ENCODE measurements at places on chromosomes 11 and 22.
A peak's percentile ranks its signal among the peaks of the same experiment; 100 is the strongest.

- DNase-seq = no peak
Observed at GRCh38 chr11:129395432-129395831, 19.8 kb downstream of the BARX2 start.

DNA sequence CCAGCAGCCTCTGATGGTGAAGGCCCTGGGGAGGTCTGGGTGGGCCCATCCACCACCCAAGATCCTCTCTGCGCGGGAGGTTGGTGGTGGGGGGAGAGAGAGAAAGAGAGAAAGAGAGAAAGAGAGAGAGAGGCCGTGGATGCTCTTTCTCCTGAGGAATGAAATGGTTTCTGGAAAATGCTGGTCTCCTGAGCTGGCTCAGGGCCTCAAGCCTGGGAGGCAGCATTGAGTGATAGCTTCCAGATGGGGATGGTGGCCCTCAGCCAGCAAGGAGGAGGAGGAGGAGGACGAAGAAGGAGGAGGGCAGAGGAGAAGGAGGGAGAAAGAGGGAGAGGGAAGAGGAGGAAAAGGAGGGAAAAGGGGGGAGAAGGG is 4.6 kb downstream of the TSPAN32 start:
- no peak for DNase-seq

- no peak for DNase-seq
Observed at GRCh38 chr11:78282821-78283220, 94.1 kb downstream of the USP35 start.

GRCh38 chr22:27097933-27098332 is 440.5 kb downstream of the MIAT start:
- no peak for DNase-seq

DNA sequence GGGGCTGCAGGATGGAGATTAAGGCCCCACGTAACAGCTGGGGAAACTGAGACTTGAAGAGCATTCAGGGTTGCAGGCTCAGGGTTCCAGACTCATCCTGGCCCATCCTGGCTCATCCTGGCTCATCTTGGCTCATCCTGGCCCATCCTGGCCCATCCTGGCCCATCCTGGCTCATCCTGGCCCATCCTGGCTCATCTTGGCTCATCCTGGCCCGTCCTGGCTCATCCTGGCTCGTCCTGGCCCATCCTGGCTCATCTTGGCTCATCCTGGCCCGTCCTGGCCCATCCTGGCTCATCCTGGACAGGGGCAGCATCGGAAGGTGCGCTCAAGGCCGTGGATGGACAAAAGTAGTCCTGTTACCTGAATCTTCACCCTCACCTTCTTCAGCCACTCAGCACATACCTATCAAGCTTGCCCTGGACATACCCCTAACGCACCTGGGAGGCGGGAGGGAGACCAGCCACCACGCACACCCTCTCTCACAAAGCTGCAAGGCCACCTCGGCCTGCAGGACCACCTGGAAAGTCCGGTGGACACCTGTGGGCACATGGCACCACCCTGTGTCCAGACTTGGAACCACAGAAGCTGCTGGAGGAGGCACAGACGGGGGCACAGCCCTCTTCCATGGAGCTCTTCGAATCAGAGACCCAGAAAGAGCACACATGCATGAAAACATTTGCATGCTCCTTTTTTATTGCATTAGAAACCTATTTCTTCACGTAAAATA is 20.3 kb upstream of the NLRP6 start:
- no peak for DNase-seq

- peak; percentile 14 for DNase-seq
Observed at GRCh38 chr22:46542011-46542985, 4.9 kb upstream of the CELSR1 start.

DNA sequence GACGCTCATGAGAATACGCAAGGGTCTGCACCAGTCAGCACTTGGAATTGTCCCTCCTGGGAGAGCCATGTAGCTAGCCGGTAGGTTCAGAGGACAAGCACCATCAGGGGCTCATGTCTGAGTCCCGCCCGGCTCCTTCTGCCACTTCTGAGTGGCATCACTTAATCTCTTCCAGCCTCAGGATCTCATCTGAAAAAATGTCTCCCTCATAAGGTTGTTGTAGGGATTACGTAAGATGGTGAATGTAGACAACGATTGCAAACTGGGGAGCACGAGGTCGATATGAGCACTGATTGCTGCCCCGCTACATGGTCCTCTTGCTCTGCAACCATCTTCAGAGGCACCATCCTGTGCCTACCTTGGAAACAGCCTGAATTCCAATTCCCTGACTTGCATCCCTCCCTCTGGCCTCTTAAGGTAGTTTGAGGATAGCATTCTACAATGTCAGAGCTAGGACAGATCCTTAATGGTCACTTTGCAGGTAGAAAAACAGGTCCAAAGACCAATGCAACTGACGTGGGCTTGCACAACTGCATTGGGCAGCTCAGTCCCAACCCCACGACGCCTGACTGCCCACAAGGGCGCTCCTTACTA is 115.8 kb upstream of the TMEM45B start:
- DNase-seq = no peak

All from T-helper 22 cell (primary cell).